Lung (tissue), 17 donors: ENCODE measurements at places on chromosomes 2 and 18.

DNA sequence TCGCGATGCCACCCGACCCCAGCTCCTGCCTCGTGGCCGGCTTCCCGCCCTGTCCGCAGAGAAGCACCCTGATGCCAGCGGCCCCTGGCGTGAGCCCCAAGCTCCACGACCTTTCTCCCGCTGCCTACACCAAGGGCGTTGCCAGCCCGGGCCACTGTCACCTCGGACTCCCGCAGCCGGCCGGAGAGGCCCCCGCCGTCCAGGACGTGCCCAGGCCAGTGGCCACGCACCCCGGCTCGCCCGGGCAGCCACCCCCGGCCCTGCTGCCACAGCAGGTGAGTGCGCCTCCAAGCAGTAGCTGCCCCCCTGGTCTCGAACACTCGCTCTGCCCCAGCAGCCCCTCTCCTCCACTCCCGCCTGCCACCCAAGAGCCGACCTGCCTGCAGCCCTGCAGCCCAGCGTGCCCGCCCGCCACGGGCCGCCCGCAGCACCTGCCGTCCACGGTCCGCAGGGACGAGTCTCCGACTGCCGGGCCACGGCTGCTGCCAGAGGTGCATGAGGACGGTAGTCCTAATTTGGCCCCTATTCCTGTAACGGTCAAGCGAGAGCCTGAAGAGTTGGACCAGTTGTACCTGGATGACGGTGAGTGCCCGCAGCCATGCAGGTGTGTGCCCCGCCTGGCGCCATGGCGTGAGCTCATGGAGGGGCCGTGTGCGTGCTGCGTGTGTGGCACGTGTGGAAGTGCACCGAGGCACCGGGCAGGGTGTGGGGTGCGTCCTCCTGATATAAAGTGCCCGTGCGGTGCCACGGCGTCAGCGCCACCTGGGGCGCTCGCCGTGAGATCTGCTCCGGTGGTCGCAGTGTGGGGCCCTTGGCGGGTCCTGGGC lies 90.8 kb downstream of the NFATC1 start:
- DNase-seq = peak; percentile 11

DNA sequence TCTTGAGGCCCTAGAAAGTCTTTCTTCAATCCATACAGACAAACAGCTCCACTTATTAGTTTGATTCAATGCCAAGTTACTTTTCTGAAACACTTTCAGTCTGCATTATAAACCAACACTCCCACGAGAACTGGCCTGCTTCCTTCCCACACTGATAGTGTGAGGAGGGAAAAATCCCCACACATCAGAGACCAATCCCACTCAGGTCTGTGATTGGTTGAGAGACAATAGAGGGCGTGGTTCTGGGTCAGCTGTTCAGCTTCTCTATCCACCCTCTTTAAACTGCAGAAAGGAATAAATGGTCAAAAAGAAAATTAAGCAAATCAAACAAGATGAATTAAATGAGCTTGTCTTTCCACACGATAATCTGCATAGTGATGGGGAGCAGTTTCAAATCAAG lies 152.5 kb downstream of the NRP2 start:
- DNase-seq = peak; percentile 98

- peak; percentile 46 for DNase-seq
Observed at GRCh38 chr2:58571181-58571852, 330.2 kb upstream of the FANCL start.

DNA sequence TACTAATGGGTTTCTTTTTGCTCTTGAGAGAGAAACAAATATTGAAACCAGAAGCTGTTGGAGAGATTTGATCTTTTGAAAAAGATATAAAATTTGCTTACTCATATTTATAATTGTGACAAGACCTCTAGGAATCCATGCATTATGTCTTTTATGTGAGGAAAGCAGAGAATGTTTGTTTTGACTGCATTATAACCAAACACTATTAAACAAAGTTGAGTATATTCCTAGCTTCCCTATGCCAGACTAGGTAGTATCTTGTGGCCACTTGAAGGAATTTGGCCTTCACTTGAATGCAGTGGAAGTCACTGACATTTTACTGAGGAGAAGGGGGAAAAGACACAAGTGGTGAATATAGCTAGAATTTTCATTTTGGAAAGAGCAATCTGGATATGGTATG lies 521.8 kb upstream of the ZEB2 start:
- no peak for DNase-seq

DNA sequence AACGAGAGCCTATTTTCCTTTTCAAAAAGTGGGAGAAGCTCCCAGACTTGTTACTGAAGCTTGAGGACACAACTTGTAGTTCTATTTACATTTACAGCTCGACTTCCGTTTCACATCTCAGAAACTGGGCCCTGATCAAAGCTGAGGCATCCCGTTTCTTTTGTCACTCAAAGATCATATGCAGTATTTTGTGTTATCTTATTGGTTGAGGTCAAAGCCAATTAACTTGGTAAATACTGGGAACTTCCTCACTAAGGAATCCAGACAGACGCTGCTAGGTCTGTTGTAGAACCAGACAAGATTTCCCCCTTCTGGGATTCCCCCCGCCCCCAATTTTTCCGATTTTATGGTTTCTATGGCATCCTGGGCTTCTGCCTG lies 50.3 kb downstream of the TSN start:
- DNase-seq = peak; percentile 33

GRCh38 chr2:19138264-19138825 lies 220.1 kb downstream of the OSR1 start:
- DNase-seq = no peak

DNA sequence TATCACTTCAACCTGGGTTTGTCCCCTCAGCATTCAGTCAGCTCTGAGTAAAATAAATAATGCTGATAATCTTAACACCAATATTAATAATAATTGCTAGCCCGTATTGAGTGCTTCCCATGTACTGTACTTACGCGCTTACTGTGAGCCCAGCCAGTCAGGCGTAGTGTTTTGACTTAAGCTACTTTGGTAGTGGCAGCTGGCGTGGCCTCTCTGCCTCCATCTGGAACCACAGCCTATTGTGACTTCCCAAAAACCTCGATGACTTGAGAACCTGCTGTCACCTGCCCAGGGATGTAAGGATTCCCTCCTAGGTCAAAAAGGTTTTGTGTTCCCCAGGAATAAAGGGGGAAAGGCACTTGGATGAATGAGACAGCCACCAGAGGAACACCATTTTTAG lies 53.2 kb downstream of the SUMO1 start:
- no peak for DNase-seq

GRCh38 chr2:25098670-25099486 lies 57.0 kb downstream of the EFR3B start:
- DNase-seq = peak; percentile 74

DNA sequence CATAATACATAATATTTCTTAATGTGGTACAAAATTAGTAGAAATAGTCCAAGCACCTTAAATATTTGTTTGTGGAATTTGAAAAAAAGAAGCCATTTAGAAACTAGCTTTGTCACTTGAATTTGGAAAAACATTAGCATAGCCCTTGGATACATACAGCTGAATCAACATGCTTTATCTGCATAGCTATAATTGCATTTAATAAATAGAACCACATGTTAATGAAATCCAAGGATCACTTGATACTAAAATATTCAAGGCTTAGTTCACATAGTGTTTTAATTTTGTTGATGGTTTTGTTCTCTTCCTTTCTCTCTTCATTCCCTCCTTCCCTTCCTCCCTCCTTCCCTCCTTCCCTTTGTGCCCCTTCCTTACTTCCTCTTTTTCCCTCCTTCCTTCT lies 169.4 kb upstream of the NRXN1 start:
- DNase-seq = no peak

- DNase-seq = no peak
Observed at GRCh38 chr2:46854260-46854659, 61.3 kb downstream of the MCFD2 start.

GRCh38 chr18:48840491-48840877 lies 110.3 kb downstream of the SMAD7 start:
- no peak for DNase-seq

DNA sequence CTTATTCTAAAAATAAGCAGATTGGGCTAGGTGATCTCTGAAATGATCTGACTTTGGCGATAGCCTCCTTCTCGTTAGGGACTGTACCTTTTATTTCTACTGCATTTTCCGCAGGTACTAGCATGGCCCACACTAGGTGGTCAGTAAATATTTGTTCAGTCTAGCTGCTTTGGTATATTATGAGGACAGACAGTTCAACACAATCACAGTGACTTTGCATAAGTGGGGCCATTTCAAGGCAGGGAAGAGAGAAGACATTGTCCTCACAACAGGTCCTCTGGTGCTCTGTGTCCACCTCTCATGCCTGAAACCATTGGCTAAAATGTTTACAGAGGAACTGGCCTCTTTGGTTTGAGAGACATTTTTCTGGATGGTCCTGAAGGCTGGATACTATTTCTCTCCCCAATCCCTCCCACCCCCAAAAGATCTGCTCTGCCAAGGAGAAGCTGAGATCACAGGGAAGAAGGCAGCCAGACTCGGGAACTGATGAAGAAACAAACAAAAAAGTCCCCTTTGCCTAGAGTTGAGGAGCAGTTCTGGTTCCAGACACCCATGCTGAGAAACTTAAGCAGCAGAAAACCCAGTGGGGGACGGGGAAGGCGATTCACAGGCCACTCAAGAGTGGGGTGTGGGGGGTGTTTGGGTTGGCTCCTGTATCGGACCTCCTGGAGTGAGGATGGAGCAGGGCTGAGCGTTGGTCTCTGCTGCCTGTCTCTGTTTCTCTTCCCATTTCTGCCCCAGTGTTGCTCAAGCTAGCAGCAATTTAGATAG lies 2.9 kb upstream of the TNP1 start:
- DNase-seq = no peak

DNA sequence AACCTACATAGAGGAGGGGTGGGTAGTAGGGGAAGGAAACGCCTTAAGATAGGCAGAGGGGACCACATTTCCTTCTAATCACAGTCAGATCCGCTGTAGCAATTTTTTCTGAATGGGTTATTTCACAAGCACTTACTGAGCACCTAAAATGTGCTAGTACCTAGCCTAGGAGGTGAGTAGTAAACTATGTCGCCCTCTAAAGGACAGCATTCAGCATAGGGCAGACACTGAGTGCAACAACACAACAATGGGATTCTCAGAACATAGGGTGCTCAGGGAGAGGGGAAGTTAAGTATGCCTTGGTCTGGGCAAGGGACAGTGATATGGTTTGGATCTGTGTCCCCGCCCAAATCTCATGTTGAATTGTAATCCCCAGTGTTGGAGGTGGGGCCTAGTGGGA lies 166.1 kb upstream of the RAB6C start:
- no peak for DNase-seq

DNA sequence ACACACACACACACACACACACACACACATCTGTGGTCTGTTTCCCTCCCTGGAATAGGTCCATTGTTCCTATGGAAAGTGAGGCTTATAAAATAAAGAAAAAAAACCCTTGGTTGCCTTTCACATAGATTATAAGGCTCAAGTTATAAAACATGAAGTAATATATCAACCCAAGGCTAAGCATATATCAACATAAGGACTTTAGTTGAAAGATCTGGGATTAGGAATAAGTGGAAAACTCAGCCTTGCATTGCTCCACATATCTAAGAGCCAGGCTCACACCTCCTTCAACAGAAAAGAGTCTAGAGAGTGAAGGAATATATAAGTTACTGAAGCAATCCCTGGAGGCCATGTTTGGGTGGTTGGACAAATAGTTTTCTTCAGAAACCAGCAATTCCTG lies 235.0 kb downstream of the SUCLG1 start:
- no peak for DNase-seq
